ENCODE measurements at places on chromosomes 11 and 22.
A peak's percentile ranks its signal among the peaks of the same experiment; 100 is the strongest.

GRCh38 chr22:27915986-27916385, 3.1 kb downstream of the PITPNB start:
- no peak for DNase-seq

- DNase-seq, result peak; percentile 41
Observed at GRCh38 chr11:2519862-2520735, 75.3 kb downstream of the KCNQ1 start.

- no peak for DNase-seq
Observed at GRCh38 chr11:1372660-1373059, 17.1 kb upstream of the BRSK2 start.

DNA sequence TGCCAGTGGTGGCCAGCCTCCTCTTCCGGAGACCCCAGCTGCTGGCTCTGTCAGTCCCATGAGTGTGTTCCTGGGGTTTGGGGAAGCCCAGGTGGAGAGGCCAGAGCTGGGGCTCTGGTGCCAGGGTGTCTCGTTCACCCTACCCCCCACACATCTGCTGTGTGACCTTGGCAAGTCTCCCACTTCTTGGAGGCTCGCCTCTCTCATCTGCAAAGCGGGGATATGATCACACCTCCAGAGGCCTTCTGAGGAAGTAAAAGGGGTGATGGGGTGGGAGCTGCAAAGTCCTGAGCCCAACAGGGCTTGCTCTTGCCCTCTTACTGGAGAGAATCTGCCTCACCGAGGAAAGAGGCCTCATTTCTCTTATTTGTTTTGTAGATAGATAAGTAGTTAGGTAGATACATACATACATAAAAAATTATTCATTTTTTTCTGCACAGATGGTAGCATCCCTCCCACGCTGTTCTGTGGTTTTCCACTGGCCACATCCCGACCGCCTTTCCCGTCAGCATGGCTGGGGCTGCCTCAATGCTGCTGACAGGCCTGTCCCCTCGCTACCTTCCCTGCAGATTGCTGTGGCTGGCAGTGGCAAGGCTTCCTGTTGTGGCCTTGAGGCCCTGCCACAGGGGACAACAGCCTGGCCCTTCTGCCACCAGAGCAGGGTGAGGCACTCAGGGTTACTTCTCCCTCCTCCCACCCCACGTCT, 23.9 kb downstream of the MYO7A start:
- DNase-seq, result peak; percentile 72

GRCh38 chr11:103904324-103904667, 132.1 kb upstream of the DDI1 start:
- DNase-seq, result no peak

GRCh38 chr22:47279746-47280145, 517.3 kb downstream of the TBC1D22A start:
- peak; percentile 19 for DNase-seq

DNA sequence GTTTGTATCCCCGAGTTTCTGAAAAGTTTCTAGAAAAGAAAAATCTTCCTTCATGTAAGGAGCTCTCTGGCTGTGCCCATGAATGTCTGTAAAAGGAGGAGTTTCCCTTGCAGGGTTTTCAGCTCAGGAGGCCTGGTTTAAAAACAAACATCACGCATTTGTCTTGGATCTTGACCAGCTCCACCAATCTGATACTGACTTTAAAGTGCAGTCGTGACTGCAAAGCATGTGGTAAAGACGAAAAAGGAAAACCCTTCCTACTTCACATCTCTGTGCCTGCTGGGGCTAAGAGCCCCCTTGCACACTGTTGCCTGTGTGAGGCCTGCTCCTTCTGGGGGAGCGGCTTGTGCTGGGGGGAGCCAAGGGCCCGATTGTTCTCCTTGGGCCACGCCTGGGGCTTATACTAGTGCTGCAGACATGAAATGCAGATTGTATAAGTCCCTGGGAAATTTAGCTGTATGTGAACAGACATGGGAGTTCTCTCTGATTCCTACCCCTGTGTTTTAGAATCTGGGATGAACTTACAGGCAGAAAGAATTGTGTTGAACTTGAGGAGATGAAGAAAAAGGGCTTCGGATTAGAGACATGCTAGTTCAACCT, 62.1 kb downstream of the ADAMTS15 start:
- no peak for DNase-seq

DNA sequence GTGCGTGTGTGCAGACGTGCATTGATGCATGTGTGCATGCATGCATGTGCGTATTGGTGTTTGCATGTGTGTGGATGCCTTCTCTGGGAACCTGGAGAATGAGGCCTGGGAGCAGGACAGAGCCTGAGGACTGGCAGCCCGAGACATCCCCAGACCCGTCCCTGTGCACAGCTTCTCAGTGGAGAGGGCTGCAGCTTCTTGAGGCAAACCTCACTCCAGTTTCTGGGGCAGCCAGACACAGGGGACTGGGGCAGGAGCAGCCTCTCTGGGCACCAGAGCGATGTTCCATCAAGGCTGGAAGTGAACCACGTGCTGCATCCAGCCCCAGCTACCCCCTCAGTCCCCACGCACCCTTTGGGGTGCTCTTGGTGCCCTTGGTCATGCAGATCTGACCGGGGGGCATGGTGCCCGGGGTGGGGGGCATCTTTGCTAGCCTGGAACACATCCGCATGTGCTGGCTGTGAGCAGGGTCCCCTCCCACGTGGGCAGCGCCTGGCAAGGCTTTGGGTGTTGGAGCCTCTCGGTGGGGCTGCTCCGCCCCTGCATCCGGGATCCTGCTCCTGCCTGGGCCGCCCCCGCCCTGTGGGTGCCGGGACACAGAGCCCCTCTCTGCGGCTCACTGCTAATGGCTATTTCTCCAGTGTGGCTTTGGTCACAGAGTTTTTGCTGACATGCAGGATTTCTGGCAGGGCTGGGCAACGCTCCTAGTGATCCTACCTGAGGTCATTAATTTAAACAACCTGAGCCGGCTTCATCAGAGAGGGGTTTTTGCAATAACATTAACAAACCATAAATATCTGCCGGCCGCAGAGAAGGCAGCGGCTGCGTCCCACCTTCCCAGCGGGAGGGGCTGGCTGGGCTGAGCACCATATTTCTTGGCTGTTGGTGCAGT, 434.7 kb downstream of the TBC1D22A start:
- peak; percentile 39 for DNase-seq

DNA sequence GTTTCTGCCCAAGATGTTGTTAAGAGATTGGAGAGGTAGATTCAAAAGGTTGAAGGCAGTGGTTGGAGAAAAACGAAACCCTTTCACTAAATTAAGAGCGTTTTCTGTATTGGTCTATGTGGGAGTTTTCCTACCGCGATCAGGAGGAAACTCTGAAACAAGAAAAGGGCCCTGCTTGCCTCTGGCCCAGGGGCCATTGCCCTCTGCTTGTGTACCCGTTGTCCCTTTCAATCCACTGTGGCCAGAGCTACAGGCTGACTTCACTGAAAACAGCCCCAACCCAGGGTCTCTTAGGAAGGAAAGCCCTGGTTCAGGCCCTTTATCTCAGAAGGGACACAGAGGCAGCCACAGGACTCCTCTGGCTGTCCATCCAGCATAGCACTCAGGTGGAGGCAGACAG, 99.1 kb downstream of the CSNK2A3 start:
- DNase-seq, result no peak

GRCh38 chr11:115912484-115912945, 408.3 kb upstream of the CADM1 start:
- no peak for DNase-seq

DNA sequence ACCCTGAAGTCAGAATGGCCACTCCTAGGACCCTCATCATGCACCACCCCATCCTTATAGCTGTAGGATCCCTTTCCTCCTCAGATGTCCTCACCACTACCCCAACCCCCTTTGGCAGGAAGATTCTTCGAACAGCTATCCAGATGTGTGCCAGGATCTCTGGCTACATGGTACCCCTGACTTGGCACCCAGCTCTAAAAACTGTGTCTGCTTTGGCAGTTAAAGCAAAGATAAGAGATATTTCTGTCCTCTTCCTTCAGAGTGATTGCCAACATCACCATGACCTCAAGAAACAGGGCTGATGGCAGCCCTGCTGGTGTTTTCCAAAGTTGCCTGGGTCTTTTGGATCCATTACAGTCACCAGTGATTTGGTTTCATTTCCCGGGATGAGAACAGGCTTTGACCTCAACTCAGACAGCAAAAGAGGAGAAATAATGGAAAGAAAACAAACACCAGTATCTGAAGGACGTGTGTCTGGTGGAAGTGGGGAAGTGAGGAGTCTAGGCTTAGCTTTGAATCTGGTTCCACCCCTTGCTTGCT, 4.3 kb upstream of the NRIP3 start:
- no peak for DNase-seq

GRCh38 chr22:31019191-31019930, 50.3 kb downstream of the TUG1 start:
- DNase-seq, result no peak

GRCh38 chr11:120258661-120259060, 18.7 kb downstream of the POU2F3 start:
- no peak for DNase-seq

DNA sequence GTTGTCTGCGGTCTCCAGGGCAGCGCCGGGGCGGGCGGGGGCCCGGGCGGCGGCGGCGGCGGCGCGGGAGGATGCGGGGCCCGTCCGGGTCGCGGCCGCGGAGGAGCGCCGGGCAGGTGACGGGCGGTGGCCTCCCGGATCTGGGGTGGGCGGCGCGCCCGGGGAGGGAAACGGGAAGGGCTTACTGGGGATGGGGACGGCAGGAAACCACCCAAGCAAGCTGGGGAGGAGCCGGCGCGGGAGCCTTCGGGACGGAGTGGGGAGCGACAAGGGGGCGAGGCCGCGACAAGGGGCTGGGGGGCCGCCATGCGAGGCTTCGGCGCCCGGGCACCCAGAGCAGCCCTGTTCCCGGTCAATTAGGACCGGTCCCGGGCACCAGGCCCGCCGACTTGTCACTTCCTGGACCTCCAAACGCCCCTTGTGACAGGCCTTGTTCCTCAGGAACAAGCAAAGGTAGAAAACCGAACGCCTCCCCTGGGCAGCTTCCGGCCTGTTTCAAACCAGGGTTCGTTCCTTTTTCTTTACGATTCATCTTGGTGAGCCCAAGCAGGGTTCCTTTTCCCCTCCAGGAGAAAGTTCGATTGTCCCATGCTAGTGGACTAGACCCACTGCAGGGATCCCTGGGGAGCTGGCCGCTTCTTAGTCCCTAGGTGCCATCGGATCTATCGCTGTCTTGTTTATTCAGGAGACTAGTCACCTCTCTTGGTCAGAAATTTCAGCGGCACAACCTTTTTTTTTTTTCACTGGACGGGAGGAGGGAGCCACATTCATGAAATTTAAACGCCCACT, 492 bp downstream of the JHY start:
- peak; percentile 79 for DNase-seq

GRCh38 chr11:16347928-16348685, 8.2 kb downstream of the SOX6 start:
- no peak for DNase-seq
